ENCODE measurements at places on chromosomes 3 and 15. TPM values are rescaled to one million over a fixed set of nuclear protein-coding genes. Genes with fewer than 3 reads are reported as not detected.

GRCh38 chr3:150783316-150783715 lies 20.3 kb upstream of the SIAH2 start:
- DNase-seq: no peak

DNA sequence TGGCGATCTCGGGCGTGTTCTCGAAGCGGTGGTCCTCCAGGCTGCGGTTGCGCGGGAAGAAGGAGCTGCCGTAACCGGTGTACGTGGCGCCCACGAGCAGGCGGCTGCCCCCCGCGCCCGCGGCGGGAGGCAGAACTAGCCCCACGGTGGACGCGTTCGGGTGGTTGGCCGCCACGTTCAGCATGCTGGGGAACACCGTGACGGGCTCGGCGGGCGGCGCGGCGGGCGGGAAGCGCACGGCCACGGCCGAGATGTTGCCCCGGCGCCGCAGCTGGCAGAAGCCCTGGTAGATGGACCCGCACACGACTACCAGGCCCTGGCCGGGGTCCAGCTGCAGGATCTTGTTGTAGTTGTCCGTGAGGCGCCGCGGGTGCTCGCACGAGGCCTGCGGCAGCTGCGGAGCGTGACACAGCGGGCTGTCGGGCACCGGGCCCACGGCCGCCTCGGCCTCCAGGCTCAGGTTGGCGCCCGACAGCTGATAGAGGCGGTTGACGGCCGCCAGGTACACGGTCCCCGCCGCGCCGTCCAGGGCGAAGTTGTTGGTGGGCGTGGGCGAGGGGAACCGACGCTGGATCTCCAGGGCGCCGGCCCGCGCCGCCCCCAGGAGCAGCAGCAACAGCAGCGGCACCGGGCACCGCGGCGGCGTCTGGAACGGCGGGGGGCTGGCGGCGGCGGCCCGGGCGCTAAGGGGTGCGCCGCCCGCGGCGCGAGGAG lies 397 bp downstream of the PLXND1 start:
- no peak for DNase-seq

GRCh38 chr3:13700362-13700761 lies 151.4 kb downstream of the FBLN2 start:
- no peak for DNase-seq

- DNase-seq: no peak
Measured at GRCh38 chr3:114893361-114893760, 253.7 kb downstream of the ZBTB20 start.

TTBK2 gene
- 7.4 TPM for total RNA-seq

VGLL3 gene
- total RNA-seq: 0.01 TPM

ZNF80 gene
- total RNA-seq: not detected

CCK gene
- not detected for total RNA-seq

RBM6 gene
- 86.1 TPM for total RNA-seq
